Activated gamma-delta T cell treated with Interleukin-2 at 50 U/mL for 16 hours (primary cell): ENCODE measurements at places on chromosomes 6 and 20.
A peak's percentile ranks its signal among the peaks of the same experiment; 100 is the strongest.

- DNase-seq, result no peak
Measured at GRCh38 chr20:24612799-24613775, 143.7 kb downstream of the SYNDIG1 start.

- DNase-seq, result no peak
Measured at GRCh38 chr6:43702534-43703440, 15.2 kb upstream of the MRPS18A start.

DNA sequence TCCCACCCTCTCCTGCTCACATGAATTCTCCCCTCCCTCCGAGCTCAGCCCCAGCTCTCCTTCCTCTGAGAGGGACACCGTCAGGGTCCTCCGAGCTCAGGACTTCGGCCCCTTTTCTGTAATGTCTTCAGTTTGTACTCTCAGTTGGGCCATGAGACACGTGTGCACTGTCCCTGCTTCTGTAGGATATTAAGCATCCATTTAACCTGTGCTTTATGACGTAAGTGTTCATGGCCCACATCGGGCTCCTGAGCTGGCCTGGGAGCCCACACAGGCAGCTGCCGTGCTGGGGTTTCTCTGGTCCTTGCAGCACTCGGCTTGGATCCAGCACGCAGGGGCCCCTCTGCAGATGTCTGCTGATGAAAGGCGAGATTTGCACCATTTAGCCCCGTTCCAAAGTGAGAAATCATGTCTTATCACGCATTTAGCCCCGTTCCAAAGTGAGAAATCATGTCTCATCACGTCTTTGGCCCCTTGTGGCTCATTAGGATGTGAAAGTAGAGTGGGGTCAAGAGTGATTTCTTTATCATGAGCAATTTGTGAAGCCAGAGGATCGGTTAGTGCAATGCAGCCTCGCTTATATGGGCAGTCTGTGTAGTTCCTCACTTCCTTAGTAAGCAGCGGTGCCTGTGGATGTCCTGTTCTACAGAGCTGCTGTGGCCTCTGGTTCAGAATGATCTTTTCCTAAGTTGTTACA lies 25.3 kb downstream of the DUSP22 start:
- DNase-seq, result no peak

- DNase-seq, result no peak
Measured at GRCh38 chr6:14716499-14717146, 529.2 kb upstream of the JARID2 start.

DNA sequence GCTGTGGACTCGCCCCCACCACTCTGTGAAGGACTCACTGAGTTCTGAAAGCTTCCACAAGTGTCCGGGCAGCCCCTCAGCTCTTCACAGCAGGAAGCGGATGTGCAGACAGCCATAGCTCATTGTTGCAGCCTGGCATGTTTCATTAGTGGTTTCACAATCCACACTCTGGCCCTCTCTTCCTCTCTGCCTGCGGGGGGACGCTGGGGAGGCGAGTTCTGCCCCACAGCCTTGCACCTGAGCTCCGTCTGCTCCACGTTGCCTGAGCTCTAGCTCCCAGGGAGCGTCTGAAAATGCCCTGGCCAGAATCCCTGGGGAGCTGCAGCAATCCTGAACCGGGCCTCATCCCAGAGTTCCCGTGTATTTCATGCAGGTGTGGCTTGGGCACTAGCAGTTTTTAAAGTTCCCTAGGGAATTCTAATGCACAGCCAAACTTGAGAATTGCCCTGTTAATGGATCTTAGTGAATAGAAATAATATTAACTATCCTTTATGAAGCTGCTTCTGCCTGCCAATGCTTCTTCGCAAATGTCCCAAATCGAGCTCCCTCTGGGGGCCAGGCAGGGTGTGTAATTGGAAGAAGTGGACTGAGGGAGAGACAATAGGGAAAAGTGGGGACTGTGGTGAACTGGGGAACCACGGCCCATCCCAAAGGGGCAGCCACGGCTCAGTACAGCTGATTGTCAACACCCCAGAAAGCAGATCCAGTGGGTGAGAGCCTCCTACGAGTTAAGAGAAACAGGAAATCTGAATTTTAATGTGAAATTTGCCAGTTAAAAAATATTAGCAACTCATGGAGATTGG lies 51.5 kb downstream of the CTCFL start:
- DNase-seq, result peak; percentile 23

DNA sequence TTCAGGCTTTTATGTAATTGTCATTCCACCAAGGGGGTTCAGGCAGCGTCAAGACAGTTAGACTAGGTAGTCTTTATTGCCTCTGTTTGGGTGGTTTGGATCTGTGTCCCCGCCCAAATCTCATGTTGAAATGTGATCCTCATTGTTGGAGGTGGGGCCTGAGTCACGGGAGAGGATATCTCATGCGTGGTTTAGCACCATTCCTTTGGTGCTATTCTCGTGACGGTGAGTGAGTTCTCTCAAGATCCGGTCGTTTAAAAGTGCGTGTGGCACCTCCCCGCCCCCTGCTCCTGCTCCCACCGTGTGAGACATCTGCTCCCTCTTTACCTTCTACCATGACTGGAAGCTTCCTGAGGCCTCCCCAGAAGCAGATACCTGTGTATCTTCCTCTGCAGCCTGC lies 51.3 kb upstream of the FOXC1 start:
- no peak for DNase-seq

GRCh38 chr6:27861276-27861840 lies 50.8 kb downstream of the OR2B2 start:
- DNase-seq, result no peak

DNA sequence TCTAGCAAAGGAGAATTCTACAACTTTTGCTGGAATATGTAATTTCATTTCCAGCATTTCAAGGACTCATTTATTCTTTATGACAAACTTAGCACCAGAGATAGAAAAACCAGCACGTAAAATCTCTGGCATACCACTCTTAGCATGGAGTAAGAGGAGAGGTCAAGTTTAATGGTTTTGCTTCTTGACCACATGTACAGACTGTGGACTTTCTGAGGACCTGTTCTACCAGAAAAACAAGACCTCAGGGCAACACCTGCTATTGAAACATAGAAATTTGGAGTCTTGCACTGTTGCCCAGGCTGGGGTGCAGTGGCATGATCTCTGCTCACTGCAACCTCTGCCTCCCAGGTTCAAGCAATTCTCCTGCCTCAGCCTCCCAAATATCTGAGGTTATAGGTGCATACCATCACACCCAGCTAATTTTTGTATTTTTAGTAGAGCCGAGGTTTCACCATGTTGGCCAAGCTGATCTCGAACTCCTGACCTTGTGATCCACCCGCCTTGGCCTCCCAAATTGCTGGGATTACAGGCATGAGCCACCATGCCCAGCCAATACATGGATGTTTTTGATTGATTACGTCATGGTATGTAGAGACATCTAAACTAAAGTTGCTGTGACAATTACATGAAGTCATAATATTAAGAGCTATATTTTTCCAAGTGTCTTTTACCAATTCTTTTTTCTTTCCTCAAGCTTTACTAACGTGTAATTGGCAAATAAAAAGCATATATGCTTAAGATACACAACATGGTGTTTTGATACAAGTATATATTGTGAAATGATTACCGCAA lies 36.1 kb downstream of the CRYBG1 start:
- no peak for DNase-seq

DNA sequence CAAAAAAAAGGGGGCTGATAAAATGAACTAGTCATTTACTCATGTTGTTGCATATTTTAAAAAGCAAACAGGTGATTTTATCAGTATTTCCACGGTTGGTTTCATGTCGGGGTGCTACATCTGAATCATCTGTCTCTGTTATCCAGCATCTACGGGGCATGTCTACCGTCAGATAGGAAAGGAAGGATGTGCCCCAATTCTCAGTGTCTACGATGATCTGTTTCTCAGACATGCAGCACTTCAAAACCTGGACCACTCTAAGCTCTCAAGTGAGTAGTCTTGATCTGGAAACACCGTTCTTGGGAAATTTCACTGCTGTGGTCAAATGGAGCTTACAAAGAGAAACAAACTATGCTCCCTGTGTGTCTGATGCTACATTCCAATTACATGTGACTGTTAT lies 240.3 kb upstream of the TAB2 start:
- DNase-seq, result no peak

DNA sequence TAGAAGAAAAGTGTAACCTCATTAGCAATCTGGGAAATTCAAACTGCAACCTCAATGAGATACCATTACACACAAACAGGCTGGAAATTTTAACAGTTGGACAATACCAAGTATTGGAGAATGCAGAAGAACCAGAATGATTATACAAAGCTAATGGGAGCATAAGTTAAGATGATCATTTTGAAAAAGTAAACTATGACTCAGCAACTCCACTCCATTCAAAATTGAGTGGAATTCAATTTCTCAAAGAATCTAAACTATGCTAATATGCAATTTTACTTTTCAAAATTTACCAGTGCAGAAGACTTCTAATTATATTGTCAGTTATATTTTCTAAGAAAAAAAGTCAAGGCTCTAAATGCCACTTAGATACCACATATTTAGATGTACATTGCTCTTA lies 17.2 kb downstream of the GPLD1 start:
- no peak for DNase-seq

GRCh38 chr6:76174722-76175121 lies 102.3 kb upstream of the IMPG1 start:
- no peak for DNase-seq

- DNase-seq, result no peak
Measured at GRCh38 chr6:41892921-41893564, 2.1 kb downstream of the USP49 start.

DNA sequence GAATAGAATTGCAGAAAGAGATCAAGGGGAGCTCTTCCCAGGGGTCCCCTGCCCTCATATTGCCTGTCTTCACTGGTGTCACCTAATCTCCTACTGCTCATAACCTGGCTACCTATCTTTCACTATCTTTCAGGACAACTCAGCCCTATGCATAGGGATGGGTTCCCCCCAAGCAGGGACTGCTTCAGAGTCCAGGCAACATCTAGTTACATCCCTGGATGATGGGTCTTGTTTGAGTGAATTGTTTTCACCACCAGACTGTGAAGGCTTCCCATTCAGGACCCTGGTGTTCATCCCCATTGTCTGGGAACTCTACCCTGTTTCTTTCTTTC lies 850 bp upstream of the HECA start:
- DNase-seq, result no peak

DNA sequence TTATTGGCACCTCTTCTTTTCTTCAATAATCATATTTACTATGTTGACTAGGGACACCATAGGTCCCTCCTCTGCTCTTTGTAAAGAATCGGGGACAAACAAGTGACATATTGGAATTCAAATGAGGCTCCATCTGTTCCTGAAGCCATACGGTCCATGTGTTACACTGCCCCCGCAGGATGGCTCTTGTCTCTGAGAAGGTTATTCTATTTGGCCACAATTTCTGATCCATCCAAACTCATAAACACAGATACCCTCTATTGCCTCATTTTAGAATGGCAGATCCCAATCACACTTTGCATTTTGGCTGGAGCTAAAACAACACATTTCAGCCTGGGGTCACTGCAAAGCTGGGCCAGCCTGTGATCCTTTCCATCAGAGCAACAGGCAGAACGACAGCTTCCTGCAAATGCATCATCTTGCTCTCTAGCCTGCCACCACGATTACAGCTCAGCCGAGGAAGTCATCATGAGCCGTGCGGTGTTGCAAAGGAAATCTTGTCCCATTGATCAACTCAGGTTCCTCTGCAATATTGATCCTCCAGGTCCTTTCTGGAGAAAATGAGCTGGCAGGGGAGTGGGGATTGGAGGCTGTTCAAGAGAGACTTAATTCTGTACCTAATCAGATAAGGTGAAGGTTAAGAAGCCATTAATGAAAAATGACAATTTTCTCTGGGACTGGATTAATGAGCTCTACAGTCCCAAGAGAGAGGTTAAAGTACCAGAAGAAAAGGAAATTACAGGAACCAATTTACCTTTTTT lies 73.1 kb downstream of the AGPAT4 start:
- DNase-seq, result no peak

- DNase-seq, result no peak
Measured at GRCh38 chr20:24990810-24991252, 1.7 kb downstream of the APMAP start.

GRCh38 chr6:150403458-150404246 lies 34.8 kb downstream of the IYD start:
- no peak for DNase-seq

- DNase-seq, result no peak
Measured at GRCh38 chr6:104526376-104526775, 333.3 kb downstream of the HACE1 start.

- no peak for DNase-seq
Measured at GRCh38 chr6:166970091-166970490, 13.7 kb upstream of the RNASET2 start.

DNA sequence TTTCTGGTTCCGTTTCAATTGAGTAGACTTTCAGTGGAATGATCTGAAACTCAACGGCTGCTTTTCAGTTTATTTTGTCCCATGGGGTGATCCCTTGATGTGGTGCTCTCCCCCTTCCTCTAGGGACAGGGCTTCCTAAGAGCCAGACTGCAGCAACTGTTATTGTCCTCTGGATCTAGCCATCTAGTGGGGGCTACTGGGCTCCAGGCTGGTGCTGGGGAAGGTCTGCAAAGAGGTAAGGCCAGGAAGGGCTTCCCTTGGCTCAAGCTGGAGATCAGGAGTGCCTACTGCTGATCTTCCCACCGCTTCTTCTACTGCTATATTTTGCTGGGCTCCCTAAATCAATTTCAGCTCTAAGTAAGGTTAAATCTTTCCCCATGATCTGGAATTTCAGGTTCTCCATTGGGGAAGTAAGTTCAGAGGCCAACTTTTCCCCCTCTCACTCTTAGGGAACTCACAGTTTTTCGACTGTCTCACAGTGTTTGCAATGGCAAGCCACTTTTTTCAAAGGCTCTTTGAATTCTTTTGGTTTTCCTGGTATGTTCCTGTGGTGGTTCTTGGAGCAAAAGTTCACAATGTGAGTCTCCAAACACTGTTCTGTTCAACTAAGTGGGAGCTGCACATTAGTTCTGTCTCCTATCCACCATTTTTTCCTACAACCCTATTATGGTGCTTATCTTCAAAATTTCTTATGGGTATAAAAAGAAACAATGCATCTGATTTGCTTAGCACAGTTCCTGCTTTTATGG lies 286.2 kb upstream of the EXOC2 start:
- DNase-seq, result no peak

GRCh38 chr6:139891471-139891870 lies 517.0 kb upstream of the CITED2 start:
- no peak for DNase-seq
